CD4-positive, alpha-beta T cell treated with Interleukin-10 for 1 hour (primary cell): ENCODE measurements at places on chromosomes 11 and 22.

- peak; percentile 26 for DNase-seq
Observed at GRCh38 chr11:18455686-18456372, at the start of gene LDHAL6A. LDHAL6A (plus strand) TSS chr11:18455856; CDS start chr11:18456681, 825 bp downstream.

DNA sequence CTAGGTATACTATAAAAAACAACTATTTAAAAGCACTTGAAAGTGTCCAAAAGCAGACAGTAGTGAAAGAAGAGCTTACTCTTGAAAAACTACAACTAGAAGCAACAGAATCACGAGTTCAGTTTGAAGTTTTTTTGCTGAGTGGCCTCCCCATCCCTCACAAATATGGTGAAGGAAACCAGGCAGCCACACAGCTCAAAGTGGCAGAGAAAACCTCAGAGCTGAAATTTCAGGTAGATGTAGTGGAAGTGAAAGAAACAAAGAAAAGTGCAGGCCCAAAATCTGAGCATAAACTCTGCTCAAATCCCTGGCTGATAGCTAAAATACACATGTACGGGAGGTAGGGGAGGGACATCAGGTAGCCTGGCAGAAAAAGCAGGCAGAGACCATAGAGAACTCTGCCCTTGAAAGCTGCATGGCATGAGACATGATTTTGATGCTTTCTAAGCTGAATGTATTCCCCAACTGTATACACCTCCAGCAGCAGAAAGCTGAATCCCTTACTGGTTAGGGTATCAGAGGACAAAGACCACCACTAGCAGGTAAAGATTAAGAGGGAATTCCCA is 12.1 kb downstream of the BTBD10 start:
- no peak for DNase-seq

- DNase-seq: no peak
Observed at GRCh38 chr11:36405585-36406367, 104.3 kb downstream of the TRAF6 start.

DNA sequence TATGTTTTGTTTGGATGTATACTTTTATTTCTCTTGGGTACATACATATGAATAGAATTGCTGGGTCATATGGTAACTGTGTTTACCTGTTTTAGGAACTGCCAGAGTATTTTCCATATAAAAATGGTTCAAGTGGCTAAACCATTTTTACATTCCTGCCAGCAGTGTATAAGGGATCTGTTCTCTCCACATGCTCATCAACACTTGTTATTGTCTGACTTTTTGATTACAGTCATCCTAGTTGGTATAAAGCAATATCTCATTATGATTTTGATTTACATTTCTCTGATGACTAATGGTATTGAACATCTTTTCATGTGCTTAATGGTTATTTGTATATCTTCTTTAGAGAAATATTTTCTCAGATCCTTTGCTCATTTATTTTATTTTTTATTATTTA is 104.2 kb upstream of the RRM1 start:
- DNase-seq: no peak

- no peak for DNase-seq
Observed at GRCh38 chr11:129580278-129580677, 204.6 kb downstream of the BARX2 start.

GRCh38 chr11:112834277-112834755 is 126.9 kb upstream of the NCAM1 start:
- DNase-seq: no peak

DNA sequence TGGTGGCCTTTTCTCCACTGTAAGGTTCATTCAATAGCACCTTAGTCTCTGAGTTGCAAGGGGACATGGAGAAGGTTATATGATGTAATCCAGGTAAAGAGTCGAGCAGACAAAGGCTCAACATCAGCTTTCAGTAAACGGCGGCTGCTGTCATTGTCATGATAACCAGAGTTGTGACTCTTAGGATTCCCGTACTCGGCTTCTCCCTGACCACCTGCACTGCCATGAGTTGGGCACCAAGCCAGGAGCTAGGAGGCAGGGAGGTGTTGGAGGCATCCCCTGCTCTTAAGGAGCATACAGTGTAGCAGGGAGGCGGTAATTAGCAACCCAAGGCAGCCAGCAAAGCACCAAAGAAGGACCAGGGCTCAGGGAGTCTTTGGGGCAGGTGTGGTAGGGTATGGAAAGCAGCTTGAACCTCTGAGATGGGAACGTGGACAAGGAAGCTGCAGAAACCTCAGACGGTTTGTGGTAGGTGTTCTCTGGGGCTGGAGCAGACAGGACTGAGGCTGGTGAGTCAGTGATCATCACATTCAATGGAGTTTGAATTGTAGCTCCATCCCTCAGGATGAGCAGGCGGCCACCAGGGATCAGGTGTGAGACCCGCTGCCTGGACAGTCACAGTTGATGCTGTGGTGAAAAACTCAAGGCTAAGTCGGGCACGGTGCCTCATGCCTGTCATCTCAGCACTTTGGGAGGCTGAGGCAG is 31.7 kb downstream of the LIF start:
- no peak for DNase-seq

GRCh38 chr11:73333640-73334383 is 25.7 kb downstream of the ARHGEF17 start:
- no peak for DNase-seq

DNA sequence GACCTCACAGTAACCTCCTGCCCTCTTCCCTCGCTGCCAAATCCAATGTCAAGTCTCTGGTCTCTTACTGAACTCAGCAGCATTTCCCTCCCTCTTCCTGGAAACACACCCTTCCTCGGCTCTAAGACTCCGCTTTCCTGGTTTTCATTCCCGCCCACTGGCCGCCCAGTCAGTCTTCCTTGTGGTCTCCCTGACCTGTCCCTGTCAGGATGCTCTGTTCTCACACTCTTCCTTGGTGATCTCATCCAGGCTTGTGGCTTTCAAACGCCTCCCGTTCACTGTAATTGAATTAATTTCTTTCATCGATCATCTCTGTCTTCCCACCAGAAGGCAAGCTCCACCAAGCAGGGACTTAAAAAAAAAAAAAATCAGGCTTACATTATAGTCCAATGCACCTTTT is 33.5 kb downstream of the MYO18B start:
- DNase-seq: no peak

- no peak for DNase-seq
Observed at GRCh38 chr11:61680622-61681221, 531 bp downstream of the DAGLA start.

- no peak for DNase-seq
Observed at GRCh38 chr11:112318184-112318591, 57.5 kb upstream of the PLET1 start.

DNA sequence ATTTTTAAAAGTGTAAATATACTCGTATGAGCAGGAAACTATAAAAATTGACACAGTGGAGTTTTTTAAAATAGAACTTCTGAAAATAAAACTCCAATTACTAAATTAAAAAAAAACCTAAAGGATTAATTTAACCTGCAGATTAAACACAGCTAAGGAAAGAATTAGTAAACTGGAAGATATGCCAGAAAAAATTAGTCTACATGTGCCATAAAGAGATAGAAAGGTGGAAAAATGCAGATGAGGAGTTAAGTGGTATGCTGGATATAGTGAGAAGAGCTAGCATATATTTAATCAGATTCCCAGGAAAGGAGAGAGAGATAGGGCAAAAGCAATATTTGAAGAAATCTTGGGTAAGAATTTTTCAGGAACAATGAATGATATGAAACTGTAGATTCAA is 315.8 kb upstream of the CADM1 start:
- no peak for DNase-seq

- no peak for DNase-seq
Observed at GRCh38 chr11:101441747-101442146, 142.1 kb downstream of the TRPC6 start.

DNA sequence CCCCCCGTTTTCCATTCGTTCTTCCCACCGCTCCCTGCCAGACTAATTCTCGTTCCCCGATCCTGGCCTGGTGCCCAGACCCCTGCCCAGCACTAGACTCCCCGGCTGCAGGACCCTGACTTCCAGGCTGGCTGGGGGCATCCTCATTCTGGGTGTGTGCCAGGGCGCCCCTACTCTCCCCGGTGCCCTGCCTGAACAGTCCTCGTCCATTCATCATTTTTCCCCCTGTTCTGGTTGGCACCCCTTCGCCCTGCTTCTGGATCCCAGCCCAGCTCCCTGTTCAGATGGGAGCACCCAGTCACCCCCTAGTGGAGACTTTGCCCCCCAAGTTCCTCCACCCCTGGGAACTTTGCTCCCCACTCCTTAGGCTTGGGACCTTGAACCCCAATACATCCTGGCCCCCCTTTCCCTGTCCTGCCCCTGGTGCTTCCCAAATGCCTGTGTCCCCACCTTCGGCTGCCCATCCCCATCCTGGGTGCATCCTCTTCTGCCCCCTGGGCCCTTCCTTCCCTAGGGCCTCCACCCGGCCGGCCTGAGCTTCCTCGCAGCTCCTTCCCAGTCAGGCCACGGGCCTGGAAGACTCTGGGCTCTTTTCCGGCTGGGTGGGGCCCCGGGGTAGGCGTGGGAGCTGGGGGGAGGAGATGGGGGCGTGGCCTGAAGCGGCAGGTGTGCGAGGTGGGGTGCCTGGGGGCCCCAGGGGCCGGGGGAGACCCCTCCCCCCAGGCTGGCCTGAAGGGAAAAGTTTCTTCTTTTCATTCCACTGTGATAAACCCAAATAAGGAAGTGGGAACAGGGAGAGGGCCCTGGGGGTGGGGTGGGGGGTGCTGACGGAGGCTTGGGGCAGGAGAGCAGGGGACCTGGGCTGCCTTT is 908 bp downstream of the PLCB3 start:
- no peak for DNase-seq

GRCh38 chr11:107573438-107573837 is 7.9 kb upstream of the ALKBH8 start:
- DNase-seq: no peak

DNA sequence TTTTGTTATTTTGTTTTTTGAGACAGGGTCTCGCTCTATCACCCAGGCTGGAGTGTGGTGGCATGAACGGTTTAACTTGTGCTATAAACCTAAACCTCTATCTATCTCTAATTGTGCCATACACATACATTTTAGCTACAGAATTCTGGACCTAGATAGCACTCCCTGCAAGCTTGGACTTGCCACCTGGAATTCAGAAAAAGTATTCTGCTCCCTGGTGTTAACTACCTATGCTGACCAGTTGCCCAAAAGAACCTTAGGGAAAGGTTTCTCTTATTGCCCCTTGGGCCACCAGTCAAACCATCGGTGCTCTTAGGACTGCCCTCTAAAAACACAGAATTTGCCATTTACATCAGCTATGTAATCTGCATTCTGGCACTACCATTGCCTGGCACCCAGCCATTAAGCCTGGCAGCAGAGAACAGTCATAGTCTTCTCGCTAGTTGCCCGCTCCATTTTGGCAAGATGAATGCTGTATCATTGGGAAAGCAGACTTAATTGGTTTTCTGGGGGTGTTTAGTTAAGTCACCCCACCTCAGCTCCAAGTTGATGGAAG is 55.3 kb downstream of the ETS1 start:
- DNase-seq: no peak

- no peak for DNase-seq
Observed at GRCh38 chr11:57205041-57205641, 23.4 kb downstream of the LRRC55 start.

GRCh38 chr22:47994601-47995263 is 1232.3 kb downstream of the TBC1D22A start:
- DNase-seq: no peak

DNA sequence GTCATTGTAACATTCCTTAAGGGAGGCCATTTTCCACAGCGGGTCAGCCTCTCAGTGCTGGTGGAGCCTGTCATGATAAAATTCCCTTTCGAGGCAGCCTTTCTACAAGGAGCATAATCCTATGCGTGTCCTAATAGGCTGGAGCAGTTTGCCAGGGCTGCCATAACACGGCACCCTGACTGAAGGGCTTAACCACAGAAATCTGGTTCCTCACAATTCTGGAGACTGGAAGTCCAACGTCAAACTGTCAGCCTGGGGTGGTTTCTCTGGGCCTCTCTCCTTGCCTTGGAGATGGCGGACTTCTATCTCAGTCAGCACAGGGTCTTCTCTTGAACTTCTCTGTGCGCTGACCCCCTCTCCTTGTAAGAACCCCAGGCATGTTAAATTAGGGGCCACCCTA is 1.4 kb upstream of the RGL4 start:
- no peak for DNase-seq

DNA sequence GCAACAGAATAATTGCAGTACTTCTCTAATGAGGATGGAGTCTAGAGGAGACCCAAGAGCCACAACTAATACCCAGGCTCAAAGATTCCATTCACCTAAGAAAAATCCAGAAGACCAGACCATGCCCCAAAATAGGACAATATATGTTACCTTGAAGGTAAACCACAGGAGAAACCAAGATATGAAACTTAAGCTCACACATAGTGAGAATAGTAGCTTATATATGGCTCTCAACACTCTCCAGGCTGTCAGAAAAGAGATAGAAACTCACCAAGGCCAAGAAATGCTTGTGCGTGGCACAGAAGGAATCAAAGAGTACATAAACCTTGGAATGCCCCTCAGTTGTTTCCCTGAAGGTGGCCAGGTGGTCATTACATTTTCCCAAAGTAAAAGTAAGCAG is 9.1 kb downstream of the FAM111A start:
- no peak for DNase-seq
